ENCODE measurements at places on chromosomes 7 and 10.

GRCh38 chr7:4270268-4270667 lies 411.8 kb upstream of the FOXK1 start:
- DNase-seq = no peak

DNA sequence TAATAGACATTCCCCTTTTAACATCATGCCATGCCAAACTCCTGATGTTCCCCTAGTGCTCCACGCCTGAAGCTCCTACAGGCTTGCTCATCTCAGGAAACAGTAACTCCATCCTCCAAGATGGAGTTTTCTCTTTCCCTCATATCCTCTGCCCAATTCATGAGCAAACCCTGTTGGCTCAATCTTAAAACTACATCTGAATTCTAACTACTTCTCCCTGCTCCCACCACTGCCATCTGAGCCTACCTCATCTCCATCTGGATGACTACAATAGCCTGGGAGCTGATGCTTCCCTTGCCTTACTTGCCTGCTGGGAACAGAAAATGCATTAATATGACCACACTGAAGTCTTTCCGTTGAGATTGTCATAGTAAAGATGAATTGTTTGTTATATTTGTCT lies 271.7 kb upstream of the MKLN1 start:
- no peak for DNase-seq

DNA sequence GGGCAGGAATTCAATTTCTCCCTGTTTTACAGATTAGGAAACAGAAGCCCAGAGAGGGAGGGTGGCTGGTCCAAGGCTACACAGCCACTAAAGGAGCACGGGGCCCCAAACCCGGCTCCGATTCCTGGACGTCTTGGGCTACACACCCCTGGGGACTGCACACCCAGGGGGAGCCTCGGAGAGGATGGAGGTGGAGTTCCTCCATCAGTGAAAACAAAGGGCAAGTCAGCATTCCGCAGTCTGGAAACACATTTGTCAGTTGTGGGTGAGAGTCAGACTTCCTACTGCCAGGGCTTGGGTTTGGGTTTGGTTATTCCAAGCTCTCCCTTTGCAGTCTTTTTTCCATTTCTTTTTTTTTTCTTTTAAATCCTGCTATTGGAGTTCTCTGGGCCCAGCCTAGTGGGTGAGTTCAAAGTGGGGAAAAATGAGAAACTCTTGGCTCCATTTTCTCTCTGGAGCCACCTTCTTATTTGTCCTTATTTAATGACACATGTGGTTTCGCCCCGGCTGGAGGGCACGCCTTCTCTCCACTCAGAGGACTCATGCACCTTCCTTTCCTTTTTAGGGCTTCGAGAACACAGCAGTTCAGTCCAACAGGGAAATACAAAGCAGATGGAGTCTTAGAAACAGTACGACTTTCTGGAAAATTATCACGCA lies 59.9 kb upstream of the AQP1 start:
- no peak for DNase-seq

GRCh38 chr7:151113344-151114150 lies 27.3 kb downstream of the AGAP3 start:
- DNase-seq = no peak

DNA sequence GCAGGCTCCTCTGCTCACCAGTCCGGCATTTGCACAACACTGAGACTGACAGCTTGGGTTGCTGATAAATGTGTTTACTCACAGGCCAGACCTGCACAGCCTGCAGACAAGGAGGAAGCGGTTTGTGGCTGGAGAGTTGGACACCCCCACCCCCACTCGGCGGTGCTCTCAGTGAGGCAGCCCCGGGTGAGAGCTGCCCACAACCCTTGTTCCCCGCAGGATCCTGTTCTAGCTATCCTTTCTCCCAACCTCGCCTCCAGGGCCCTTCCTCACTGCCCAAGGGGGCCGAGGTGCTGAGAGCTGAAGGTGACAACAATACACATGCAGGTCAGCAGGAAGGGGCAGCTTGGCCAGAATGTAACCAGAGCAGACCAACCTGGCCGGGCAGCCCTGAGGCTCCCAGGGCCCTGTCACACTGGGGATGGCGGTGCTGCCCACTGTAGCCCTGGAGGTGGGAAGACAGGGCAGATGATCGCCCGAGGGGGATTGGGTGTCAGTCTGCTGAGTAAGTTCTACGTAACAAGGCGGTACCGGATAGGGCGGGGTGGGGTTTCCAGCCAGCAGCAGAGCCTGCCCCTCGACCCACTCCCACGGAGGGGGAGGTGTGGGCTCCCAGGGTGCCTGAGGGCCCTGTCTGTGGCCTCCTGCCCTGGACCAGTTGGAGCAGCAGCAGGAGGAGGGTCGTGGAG lies 2.1 kb upstream of the ADAM8 start:
- no peak for DNase-seq

GRCh38 chr10:77635402-77636227 lies 2.0 kb downstream of the KCNMA1 start:
- DNase-seq = no peak

GRCh38 chr7:153034791-153035190 lies 275.2 kb downstream of the ACTR3B start:
- DNase-seq = no peak

DNA sequence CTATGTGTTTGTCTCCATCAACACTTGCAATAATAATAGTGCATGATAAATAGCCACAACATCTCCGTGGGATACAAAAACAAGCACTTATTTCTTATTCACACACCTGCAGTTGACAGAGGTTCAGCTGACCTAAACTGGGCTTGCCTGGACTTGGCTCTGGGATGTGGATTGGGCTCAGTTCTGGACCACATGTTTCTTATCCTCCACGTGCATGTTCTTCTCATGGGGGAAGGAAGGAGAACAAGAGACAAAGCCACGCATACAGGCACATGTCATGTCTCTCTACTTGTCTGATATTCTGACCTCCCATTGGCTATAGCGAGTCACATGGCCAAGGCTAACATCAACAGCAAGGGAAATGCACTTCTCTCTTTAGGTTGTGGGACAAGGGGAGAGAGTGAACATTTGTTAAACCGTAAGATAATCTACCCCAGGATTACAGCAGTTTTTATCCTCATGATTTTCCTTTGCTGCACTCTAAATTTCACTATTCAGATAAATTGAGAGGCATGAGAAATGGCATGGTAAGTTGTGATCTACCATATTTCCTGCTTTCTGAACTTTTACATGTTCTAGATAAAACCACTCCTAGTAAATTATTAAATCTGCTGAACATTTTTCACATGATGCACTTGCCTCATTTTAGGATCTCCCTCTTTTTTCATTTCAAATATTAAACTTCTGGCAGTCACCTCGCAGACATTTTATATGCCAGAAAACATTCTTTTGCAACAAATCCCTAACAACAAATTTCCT lies 33.7 kb downstream of the CFAP58 start:
- DNase-seq = no peak

DNA sequence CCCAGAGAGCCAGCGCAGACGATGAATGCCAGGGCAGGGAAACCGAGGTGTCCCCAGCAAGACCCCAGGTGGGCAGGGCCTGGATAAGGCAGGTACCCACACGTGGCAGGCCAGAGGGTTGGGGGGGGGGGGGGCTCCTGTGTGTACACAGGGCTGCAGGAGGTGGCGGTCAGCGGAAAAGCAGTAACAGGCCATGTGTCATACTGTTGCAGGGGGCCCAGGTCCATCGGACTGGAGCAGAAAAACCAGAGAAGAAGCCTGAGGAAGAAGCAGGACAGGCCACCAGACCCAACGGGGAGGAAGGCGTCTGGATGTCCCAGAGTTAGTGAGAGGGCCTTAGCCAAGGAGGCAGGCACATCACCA lies 116.3 kb downstream of the MAD1L1 start:
- DNase-seq = no peak

GRCh38 chr7:22302951-22303423 lies 54.0 kb downstream of the RAPGEF5 start:
- no peak for DNase-seq

GRCh38 chr7:158133515-158134271 lies 453.9 kb downstream of the PTPRN2 start:
- DNase-seq = no peak

DNA sequence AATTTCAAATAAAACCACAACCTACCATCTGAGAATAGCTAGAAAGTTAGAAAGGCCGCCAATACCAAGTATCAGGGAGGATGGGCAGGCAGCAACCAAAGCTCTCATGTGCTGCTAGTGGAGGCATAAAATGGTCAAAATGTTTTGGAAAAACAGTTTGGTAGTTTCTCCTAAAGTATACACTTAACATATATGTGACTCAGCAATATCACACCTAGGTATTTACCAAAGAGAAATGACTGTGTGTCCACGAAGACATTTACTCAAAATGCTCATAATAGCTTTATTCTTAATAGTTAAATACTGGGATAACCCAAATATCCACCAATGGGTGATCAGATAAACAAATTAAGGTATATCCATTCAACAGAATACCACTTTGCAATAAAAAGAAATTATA lies 14.3 kb downstream of the RHEB start:
- no peak for DNase-seq

DNA sequence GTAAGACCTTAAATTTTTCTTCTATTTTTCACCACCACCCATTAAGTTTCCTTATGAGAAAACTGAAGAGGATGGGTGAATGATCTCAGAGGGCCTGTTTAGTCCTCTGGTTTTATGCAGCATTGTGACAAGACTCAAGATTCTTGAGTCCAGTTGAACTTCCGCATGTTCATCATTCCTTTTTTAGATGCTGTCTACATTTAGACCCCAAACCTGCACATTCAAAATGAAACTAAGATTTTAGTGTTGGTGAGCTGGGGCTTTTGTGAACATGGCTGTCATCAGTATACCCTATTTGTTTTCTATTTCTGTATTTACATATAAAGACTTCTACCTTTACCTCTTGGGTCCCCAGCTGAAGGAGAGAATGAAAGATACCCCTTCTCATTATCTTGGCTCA lies 31.1 kb downstream of the NET1 start:
- DNase-seq = no peak

DNA sequence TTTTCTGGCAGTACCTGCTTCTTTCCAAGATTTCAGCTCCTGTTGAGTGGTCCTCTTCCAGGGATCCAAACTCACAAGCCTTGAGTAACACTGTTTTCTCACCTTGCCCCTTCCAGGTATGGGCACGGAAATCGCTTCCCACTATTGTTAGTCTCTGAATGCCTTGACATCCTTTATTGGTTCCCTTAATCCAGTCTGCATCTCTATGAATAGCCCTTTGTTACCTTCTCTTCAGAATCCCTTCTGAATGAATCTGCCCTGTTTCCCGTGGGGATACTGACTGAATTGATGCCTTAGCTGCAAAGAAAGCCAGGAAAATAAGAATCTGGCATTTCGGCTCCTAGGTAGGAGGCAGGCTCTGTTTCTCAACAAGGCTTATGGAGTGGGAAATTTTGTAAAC lies 467.7 kb downstream of the PLXNA4 start:
- DNase-seq = no peak

DNA sequence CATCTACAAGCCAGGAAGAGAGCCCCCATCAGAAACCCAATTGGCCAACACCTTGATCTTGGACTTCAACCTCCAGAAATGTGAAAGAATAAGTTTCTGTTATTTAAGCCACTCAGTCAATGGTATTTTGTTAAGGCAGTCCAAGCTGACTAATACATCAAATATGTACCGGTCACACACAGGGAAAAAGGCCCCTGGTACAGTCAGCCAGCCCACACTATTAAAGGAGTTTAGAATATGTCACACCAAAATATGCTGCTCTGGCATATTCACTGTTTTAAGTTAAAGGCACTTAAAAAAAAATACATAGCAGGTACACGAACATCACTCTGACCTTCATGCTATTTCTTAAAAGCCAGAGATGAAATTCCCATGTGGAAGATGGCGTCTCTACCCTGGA lies 15.2 kb upstream of the CDCA7L start:
- no peak for DNase-seq

DNA sequence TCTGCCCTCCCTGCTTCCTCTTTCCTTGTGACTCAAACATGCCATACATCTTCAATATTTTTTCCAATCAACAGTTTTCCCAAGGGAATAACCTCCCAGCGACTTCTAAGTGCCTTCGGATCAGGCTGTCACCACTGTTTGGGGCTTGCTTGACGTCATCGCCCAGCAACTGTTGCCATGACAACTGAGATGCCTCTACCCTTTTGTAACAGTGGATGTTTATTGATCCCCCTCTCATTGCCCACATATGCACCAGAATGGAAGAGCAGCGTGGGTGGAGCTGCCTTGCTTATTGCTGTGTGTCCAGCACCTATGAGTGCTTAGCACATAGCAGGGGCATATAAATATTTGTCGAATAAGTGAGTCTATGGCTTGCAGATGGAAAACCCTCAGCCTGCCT lies 14.4 kb downstream of the FFAR4 start:
- DNase-seq = no peak

- no peak for DNase-seq
These were observed 57.1 kb upstream of the PDGFA start for GRCh38 chr7:576524-577277.

DNA sequence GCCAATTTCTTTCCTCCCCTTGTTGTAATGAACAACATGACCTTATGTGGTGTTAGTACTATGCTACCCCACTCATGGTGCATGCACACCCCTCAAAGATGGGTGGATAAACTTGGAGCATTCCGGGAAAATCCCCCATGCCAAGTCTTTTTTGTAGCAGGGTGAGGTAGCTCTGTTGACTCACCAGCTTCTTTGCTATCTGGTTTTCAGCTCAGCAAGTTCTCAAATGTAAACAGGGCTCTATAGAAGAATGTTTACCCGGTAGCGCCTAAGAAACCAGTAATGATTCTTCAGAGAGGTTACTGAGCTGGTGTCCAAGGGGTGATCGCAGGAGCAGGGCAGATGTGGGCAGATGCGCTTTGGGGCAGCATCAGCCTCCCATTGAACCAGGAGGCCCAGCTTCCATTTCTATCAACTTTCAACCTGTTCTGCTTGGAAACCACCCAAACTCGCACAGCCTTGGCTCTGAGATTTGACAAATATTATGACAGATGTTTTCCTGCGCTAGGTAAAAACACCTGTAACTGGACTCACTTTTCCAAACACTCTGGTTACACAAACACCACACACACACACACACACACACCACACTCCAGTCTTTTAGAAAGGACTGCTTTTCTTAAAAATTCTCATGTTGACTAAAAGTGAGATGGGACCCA lies 87.8 kb downstream of the ZRANB1 start:
- DNase-seq = no peak

- peak; percentile 10 for DNase-seq
These were observed 25.0 kb downstream of the ZNF487 start for GRCh38 chr10:43461950-43462349.

DNA sequence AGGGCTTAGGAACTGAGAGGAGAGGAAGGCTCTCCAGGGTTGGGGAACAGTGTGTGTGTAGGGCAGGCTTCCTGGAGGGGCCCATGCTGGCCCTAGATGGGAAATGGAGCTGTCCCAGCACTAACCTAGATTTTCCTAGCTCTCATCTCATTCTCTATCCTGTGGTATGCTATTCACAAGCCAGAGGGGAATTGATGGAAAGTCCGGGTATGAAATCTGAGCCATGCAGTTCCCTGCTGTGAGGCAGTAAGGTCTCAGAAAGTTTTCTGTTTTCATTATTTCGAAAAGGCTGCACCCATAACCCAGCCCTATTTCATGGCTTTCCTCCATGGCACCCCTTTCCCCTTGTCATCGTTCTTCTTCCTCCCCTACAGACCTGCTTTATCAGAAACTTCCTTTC lies 220.3 kb downstream of the RPS24 start:
- DNase-seq = no peak
